Dermis lymphatic vessel endothelial cell (primary cell): ENCODE measurements at places on chromosomes 5 and 9. TPM values are rescaled to one million over a fixed set of nuclear protein-coding genes. Genes with fewer than 3 reads are reported as not detected.

Gene RETREG1
- 0.09 TPM in 1 of 2 replicates, not detected in the other for total RNA-seq

Gene GABBR2
- total RNA-seq: 2.6 and 5.6 TPM in 2 replicates

Gene SLC35D2
- 25.9 and 26.6 TPM in 2 replicates for total RNA-seq

Gene TSLP
- 0.11 and 0.26 TPM in 2 replicates for total RNA-seq

Gene RMI1
- total RNA-seq: 5.4 and 6.7 TPM in 2 replicates

Gene PCDHGB6
- total RNA-seq: 2.1 and 3.7 TPM in 2 replicates

Gene PCDHGB1
- total RNA-seq: 0.76 and 1.6 TPM in 2 replicates

Gene IRF1
- 16.8 and 23.5 TPM in 2 replicates for total RNA-seq

Gene ERGIC1
- 42.4 and 58.6 TPM in 2 replicates for total RNA-seq

Gene FREM1
- total RNA-seq: under 0.01 and 0.09 TPM in 2 replicates

Gene MARCHF11
- not detected in 2 replicates for total RNA-seq

Gene CAPSL
- total RNA-seq: not detected in 2 replicates

Gene EQTN
- total RNA-seq: 0.09 and 0.22 TPM in 2 replicates

Gene TAF11L5
- total RNA-seq: not detected in 2 replicates

Gene CCIN
- total RNA-seq: 0.09 and 0.11 TPM in 2 replicates

Gene NR2F1
- 63.1 and 74.9 TPM in 2 replicates for total RNA-seq

Gene ISL1
- not detected in 2 replicates for total RNA-seq

Gene CATSPER3
- total RNA-seq: under 0.01 and 0.17 TPM in 2 replicates

Gene FBN2
- total RNA-seq: 1.3 and 4.3 TPM in 2 replicates

Gene LURAP1L
- total RNA-seq: 0.69 and 1.3 TPM in 2 replicates

Gene TEX48
- not detected in 2 replicates for total RNA-seq

Gene C9
- 0.09 and 0.11 TPM in 2 replicates for total RNA-seq

Gene FOXD4L5
- total RNA-seq: 0.09 TPM in 1 of 2 replicates, not detected in the other

Gene MEGF10
- 0.43 and 1.6 TPM in 2 replicates for total RNA-seq

Gene PTGR1
- total RNA-seq: 4.5 and 8.5 TPM in 2 replicates

Gene RELL2
- 4.7 and 7.3 TPM in 2 replicates for total RNA-seq

Gene TAF11L10
- total RNA-seq: not detected in 2 replicates

Gene SLC25A2
- total RNA-seq: 0.09 and 0.22 TPM in 2 replicates

Gene ADAMTS12
- 2.2 and 2.4 TPM in 2 replicates for total RNA-seq

Gene PCDHA4
- total RNA-seq: under 0.01 and 0.17 TPM in 2 replicates

Gene PCDHGA4
- 2.0 and 2.6 TPM in 2 replicates for total RNA-seq

Gene ITK
- total RNA-seq: not detected in 2 replicates

Gene KIF12
- not detected in 2 replicates for total RNA-seq

Gene MYMK
- total RNA-seq: not detected in 2 replicates

Gene SLC34A3
- total RNA-seq: not detected in 2 replicates
